Activated CD4-positive, CD25-positive, alpha-beta regulatory T cell treated with anti-CD3 and anti-CD28 coated beads, Interleukin-2, amount 50 U/mL, for 16 hours (primary cell): ENCODE measurements at places on chromosomes 3 and 15.

GRCh38 chr3:18872466-18872865, 275.8 kb upstream of the KCNH8 start:
- DNase-seq = no peak

DNA sequence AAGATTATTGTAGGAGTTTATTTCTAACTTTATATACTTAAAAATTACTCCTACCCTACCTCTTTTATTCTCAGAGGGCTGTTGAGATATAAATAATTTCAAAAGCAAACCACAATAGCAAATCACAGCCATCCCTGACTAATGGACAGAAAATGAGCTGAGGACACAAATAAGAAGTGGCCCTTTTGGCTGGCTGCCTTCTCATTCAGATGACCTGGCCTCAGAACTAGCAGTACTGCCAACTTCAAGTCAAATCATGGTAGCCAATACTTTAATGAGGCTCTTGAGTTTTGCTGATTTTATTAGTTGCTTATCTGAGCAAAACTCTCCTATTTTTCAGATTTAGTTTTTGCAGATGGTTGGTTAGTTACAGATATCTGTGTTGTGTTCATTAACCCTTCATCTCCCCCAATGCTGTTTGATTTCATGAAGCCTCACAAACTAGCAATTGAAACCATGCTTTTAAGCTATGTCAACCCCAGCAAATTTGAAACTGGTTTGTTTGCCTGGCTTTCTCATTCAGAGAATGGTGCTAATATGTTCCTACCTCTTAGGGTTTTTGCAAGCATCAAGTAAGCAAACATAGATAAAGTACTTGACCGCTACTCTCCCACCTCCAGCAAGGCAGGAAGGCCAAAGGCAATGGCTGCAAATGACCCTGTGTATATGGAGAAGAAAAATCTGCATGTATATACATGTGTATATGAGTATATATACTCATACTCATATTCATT, 73.4 kb upstream of the HACD2 start:
- DNase-seq = no peak

- DNase-seq = no peak
Observed at GRCh38 chr3:185409957-185410356, 47.0 kb downstream of the MAP3K13 start.

- DNase-seq = no peak
Observed at GRCh38 chr15:31268911-31269784, 57.5 kb upstream of the KLF13 start.

- no peak for DNase-seq
Observed at GRCh38 chr3:184259878-184260723, 1.3 kb downstream of the CAMK2N2 start.

GRCh38 chr15:69391046-69391757, 22.9 kb upstream of the KIF23 start:
- no peak for DNase-seq

DNA sequence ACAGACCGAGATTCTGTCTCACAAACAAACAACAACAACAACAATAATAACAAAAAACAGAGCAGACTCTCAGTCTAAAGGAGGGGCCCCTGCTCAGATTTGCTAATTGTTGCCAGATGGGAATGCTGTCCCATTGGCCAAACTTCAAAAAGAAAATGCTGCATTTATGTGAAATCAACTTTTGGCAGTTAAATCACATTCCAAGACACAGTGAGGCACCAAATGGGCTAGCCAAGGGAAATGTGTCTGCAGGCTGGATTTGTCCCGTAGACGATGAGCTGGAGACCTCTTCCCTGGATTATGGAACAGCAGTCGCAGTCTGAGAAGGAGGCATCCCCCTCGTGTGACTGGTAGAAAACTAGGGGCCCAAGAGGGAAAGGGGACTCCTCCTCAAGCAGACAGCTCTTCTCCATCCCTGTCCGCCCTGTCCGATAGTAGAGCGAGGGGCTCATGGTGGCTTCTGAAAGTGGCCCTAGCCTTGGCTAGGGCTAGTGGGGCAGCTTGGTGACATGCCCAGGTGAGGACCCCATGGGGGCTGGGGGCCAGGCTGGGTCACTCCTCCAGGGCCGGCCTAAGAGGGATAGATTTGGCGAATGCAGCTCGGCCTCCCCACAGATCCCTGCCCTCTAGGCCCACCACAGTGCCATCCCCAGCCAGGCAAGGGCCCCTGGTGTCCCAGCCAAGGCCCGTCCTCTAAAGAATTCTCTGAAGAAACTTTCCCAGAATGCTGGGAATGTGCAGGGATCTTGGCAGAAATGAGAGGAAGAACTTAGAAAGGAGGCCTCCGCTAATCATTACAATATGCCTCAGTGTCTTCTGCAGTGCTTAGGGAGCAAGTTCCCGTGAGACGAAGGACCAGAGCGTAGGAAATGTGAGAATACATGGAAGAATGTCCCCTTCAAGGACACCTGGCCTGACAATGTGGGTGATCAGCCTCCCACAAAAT, 2.0 kb downstream of the SLC22A14 start:
- DNase-seq = no peak

GRCh38 chr15:42736178-42736792, 643 bp downstream of the CDAN1 start:
- DNase-seq = no peak

- no peak for DNase-seq
Observed at GRCh38 chr3:192481638-192482037, 245.7 kb downstream of the FGF12 start.

- DNase-seq = no peak
Observed at GRCh38 chr15:79635149-79635771, 203.1 kb downstream of the MINAR1 start.

- no peak for DNase-seq
Observed at GRCh38 chr3:136602818-136603217, 149.4 kb downstream of the STAG1 start.

DNA sequence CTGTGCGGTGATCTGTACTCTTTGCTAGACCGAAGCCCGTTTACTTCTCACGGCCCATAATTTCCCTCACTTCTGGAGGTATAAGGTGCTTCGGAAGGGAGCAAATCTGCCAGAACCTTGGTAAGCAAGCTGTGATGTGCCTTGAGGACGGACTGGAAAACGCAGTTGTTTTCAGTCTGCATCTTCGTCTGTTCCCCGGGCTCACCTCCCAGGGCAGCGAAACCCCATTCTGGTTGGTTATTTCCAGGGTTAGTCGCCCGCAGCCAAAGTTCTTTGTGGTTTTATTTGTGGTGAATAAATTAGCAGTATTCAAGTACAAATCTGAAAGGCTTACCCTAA, 401 bp downstream of the RAMAC start:
- DNase-seq = no peak

- DNase-seq = no peak
Observed at GRCh38 chr3:127745656-127746399, 73.1 kb downstream of the ABTB1 start.

DNA sequence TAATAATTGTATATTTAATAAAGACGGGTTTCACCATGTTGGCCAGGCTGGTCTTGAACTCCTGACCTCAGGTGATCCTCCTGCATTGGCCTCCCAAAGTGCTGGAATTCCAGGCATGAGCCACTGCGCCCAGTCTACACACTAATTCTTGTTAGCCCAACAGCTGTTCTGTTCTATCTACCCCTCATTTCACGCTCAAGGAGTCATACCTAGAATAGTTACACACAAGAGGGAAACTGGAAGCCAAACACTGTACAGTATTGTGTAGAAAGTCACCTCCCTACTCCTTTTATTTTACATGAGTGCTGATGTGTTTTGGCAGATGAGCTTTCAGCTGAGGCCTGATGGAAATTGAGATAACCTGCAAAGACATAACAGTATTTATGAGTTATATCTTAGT, 13.4 kb upstream of the CTDSPL2 start:
- no peak for DNase-seq

GRCh38 chr3:89787979-89788378, 680.6 kb downstream of the EPHA3 start:
- DNase-seq = no peak

DNA sequence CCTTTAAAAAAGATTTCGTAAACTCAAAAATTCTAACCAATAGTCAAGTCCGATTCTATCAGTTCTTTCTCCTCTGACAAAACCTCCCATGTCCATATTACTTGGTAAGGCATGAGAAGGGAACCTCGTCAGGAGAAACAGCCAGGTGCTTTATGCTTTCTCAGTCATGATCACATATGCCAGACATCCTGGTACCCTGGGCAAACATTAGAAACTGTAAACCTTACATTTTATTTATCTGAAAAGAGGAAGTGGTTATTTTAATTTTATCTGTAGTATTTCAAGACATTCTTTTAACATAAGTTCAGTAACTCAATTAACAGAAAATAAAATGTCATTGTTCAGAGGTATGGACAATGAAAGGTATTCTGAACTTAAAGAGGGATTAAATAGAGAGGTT, 474.8 kb upstream of the GBE1 start:
- no peak for DNase-seq
